NCI-H187 treated with DMSO at 0.1 percent for 48 hours (cell line): ENCODE measurements at places on chromosomes 3 and 15.

DNA sequence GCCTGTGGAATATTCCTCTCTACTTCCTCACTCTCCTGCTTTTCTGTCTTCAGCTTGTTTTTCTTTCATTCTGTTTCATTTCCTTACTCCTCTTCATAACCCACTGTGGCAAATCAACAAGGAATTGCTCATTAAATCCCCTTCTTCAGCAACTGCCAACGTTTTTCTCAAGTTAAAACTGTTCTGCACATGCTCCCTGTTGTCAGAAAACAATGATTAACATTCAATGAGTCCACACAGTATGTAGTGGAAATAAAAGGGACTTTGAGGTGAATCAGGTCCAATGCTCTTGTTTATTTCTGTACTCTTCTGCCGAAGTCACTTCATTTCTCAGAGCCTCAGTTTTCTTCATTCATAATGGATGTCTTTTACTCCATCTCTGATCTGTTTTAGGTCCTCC lies 11.9 kb upstream of the ROBO2 start:
- DNase-seq, result no peak

GRCh38 chr3:46917257-46917656 lies 39.7 kb downstream of the PTH1R start:
- DNase-seq, result no peak

DNA sequence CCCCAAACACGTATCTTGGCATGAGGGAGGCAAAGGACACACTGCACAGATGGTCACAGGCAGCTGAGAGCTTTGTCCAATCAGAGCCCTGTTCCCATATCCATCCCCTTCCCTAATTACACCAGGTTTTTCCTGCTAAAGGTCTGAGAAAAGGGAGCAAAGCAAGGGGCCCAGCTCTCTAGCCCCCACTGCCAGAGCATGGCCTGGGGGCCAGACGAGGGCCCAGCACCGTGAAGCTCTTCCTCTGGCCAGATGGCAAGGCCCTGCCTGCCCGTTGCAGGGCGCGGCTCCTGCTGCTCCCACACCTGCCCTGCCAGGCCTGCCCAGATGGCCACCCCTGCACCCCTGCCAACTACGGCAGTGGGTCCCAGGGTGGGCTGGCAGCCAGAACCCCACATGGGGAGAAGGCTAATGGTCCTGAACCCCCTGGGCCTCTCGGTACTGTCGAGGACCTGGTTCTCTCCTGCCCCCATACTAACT lies 3.2 kb downstream of the SHF start:
- no peak for DNase-seq

GRCh38 chr3:107297597-107297996 lies 79.6 kb upstream of the CCDC54 start:
- DNase-seq, result no peak

- DNase-seq, result no peak
Observed at GRCh38 chr3:77935418-77935817, 895.5 kb downstream of the ROBO2 start.

DNA sequence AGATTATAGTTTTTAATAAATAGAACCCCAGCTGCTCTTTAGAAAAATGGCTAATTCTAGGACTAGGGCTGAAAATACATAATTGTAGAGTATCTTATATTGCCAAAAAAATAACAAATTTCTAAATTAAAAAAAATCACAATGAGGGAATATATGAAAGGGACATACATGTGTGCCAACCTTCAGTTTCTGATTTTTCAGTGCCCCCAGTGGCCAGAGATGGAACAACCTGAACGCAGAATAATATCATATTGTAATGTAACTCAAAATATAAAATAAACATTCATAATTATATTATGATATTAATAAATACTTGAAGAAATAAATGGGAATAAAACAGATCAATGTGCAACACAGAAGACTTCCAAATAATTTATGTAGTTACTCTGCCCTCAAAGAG lies 460.5 kb downstream of the ZNF385D start:
- DNase-seq, result no peak

DNA sequence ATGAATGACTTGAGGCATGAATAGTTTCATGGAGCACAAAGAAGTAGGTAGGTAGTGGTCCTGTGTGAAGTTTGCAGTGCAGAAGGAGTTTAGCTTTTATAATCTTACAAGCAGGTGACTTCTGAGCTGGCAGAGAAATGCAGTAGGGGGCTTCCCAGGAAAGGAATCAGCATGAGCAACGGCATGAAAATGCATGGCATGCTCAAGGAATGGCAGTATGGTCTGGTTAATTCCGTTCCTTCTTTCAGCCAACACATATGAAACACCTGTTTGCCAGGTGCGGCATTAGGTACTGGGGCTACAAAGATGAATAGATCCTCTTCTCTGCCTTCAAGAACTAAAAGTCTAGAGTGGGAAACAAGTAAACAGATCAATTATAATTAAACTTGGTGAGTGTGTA lies 138.0 kb upstream of the BHLHE40 start:
- DNase-seq, result no peak

DNA sequence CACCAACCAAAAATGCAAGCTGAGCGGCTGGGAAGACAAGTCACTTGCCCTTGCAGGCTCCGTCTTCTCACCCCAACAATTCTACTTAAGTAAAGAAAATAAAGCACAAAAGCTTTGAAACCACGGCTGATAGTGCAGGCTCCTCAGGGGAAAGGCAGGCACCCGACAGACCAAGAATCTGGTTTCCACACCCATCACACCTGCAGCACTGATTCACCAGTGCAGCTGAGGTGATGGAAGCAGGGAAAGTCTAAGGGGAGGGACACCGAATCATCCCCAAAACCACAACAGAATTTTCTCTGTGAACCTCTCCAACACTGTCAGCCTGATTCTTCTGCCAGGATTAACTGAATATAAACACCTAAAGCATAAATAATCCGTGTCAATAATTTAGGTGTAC lies 62.0 kb upstream of the NSMCE3 start:
- no peak for DNase-seq

DNA sequence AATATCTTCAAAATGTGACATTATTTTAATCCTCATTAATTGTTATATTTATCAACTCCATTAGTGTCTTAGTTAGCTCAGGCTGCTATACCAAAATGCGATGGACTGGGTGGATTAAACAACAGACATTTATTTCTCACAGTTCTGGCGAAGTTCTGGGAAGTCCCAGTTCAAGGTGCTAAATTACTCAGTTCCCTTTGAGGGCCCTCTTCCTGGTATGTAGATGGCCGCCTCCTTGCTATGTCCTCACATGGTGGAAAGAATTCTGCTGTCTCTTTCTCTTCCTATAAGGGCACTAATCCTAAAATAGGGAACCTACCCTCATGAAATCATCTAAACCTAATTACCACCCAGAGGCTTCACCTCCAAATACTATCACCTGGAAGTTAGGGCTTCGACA lies 38.8 kb upstream of the DUT start:
- DNase-seq, result no peak

DNA sequence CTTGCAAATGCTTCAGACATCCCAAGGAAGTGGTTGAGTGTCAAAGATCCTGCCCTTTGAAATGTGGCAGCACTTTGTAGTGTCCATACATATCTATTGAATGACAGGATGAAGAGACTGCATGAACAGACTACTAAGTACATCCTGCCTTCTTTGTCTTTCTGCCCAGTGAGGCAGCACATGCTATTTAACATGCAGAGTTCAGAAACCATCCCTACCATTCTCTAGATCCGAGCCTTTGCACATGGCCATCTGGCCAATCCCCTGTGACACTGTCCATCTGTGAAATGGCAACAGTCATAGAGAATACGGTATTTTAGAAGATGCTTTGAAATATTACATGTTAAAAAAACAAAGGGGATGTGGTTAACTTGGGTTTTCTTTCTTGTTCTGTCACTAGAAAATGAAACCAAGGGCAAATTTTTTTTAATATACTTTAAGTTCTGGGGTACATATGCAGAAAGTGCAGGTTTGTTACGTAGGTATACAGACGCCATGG lies 519.6 kb downstream of the NTRK3 start:
- no peak for DNase-seq

GRCh38 chr3:43418601-43419272 lies 132.4 kb downstream of the SNRK start:
- no peak for DNase-seq

DNA sequence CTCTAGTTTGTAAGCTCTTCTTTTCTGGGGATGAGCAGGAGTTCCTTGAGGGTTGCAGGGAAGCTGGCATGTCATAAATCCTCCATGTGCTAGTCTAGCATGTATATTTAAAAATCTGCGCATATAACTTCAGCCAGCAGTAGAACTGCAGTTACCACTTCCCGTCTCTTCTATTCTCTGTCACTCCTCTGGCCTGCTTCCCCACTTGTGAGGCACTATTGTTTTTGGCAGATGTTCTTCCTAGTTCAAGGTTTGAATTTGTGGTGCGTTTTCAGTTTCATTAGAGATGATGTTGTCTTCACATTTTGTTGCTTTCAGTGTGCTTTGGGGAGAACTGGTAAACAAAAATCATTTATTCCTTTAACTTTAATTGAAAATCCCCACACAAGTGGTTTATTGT lies 169.1 kb upstream of the ZPLD1 start:
- DNase-seq, result no peak

DNA sequence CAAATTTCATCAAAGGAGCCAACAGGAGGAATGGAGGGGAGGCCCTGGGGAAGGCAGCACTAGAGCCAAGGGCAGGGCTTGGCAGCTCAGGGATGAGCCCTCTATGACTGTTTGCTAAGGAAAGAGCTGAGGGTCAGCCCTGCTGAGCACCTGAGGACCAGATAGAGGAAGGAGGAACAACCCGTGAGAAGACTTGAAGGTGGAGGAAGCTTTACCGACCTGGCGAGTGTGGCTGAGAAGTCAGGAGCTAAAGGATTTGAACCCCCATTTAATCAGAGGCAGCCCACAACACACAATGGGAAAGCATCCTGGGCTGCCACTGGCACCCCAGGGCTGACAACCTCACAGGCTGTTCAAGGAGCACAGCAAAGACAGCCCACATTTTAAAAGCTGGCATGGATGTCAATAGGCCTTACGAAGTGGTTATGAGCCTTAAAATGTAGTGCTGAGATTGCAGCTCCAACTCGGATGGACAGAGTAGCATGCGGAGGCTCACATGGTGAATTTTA lies 20.7 kb upstream of the LRRC2 start:
- no peak for DNase-seq

DNA sequence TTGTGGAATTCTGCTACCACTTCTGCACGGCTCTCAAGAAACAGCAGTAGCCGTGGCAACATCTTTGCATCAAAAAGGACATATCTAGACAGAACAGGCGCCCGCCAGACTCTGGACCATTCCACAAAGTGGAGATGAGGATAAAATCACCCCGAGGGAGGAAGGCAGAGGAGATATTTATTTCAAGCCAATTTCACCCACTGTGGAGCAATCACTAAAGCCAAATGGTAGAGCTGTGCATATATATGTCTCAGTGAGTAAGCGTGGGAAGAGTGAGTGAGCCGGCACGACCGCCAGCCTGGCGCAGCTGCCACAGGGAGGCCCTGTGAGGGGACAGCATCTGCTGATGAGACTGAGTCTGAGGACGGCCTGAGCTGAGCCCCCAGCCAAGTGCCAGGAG lies 111.3 kb downstream of the MEGF11 start:
- no peak for DNase-seq

GRCh38 chr15:81303244-81304225 lies 20.4 kb downstream of the STARD5 start:
- no peak for DNase-seq

- no peak for DNase-seq
Observed at GRCh38 chr15:47675735-47676134, 41.6 kb upstream of the SEMA6D start.

- no peak for DNase-seq
Observed at GRCh38 chr15:74983725-74984231, 11.6 kb upstream of the SCAMP5 start.

DNA sequence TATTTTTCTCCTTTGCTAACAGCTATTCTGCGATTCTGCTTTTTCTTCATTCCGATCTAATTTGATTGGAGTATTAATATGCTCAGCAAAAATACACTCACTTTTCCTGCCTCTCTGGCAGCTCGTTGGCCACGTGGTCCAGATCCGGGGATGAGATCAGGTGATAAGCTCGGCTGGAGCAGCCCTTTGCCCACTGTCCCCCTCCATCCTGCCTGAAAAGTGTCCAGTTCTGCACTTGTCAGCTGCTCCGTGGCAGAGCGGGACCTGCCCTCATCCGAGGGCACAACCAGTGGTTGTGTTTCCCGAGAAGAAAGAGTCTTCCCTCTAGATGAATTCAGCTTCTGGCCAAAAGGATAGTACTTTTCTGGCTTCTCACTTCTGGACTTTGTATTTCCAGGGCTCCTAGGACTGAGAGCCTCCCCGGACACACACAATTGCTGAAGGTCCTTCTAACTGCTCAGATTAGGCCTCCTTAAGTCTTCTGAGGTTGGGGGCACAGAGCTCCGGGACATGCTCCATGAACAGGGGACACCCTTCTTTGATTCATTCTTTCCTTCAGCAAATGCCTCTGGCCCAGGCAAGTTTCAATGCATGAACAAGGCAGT lies 103.9 kb upstream of the ALDH1A3 start:
- no peak for DNase-seq

- no peak for DNase-seq
Observed at GRCh38 chr3:153195349-153195879, 33.4 kb downstream of the RAP2B start.

DNA sequence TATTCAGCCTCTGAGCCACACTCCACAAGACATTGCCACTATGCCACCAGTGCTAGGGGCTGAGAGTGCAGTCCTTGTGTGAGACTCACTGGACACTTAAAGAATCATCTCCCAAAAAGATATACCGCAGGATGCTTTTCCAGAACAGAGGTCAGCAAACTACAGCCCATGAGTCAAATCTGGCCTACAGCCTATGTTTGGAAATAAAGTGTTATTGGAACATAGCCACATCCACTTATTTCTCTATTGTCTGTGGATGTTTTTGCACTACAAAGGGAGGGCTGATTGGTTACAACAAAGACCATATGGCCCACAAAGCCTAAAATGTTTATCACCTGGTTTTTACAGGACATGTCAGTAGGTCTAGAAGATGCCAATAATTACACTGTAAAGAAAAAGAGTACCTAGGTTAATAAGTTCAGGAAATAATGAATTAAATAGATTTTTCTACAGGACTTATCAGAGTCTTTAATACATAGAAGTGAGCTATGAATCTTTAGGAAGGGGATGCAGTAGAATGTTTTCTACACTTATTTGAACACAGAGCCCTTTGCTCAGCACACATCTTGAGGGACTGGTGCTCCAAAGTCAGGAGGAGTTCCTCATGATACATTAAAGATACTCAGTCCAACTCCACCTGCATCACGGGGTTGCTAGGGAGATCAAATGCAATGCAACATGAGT lies 26.3 kb downstream of the SRGAP3 start:
- DNase-seq, result no peak
